ENCODE measurements at places on chromosomes 3 and 15. TPM values are rescaled to one million over a fixed set of nuclear protein-coding genes. Genes with fewer than 3 reads are reported as not detected.

- DNase-seq = peak; percentile 78
These were observed 26.9 kb downstream of the PIERCE2 start for GRCh38 chr15:55434989-55435825.

GRCh38 chr15:31461375-31461774 lies 134.7 kb downstream of the KLF13 start:
- no peak for DNase-seq

The NR2E3 gene
- polyA plus RNA-seq = 0.65 TPM

The MESP2 gene
- not detected for polyA plus RNA-seq

Measured in GM23248 (cell line).